Stimulated activated CD8-positive, alpha-beta memory T cell treated with anti-CD3 and anti-CD28 coated beads, Interleukin-7, amount 100 ng/mL, for 1 hour (primary cell): ENCODE measurements at places on chromosomes 16 and 17.

DNA sequence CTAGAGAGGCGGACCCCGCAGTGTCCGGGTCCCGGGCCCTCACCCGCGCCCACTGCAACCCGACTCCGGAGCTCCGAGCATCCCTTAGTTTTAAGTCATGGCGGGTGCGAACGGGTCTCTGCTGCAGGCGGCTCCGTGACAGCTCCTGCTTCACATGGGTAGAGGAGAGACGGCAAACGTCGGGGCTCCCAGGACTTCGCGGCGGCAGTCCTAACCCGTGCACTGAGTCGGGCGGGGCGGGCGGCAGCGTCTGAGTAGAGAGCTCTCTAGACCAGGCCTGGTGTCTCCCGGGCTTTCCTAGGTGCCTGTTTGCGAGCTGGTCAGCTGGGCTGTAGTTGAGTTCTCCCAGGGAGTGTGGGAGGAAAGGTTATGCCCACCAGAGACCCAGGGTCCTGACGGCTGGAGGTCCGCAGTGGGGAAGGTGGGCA, 345 bp downstream of the TSC2 start:
- DNase-seq: no peak

GRCh38 chr17:74150428-74151025, 53.0 kb upstream of the RPL38 start:
- no peak for DNase-seq

DNA sequence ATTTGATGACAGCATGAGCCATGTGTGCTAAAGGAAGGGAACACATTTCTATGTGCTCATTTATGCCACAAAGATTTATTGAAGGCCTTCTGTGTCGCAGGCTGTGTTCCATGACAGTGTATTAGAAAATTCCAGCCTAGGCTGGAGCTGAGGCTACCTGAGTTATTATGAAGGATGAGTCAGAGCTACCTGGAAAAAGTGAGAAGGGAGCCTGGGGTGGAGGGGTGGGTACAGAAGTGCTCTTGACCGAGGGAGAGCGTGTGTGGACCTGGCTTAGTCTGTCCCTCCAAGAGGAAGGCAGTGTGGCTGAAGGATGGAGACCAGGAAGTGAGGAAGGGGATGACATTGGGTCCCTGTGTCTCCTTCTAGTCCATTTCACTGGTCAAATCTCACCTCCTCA, 98.3 kb downstream of the N4BP1 start:
- no peak for DNase-seq

- no peak for DNase-seq
Measured at GRCh38 chr17:58643147-58643546, 48.7 kb downstream of the TEX14 start.

DNA sequence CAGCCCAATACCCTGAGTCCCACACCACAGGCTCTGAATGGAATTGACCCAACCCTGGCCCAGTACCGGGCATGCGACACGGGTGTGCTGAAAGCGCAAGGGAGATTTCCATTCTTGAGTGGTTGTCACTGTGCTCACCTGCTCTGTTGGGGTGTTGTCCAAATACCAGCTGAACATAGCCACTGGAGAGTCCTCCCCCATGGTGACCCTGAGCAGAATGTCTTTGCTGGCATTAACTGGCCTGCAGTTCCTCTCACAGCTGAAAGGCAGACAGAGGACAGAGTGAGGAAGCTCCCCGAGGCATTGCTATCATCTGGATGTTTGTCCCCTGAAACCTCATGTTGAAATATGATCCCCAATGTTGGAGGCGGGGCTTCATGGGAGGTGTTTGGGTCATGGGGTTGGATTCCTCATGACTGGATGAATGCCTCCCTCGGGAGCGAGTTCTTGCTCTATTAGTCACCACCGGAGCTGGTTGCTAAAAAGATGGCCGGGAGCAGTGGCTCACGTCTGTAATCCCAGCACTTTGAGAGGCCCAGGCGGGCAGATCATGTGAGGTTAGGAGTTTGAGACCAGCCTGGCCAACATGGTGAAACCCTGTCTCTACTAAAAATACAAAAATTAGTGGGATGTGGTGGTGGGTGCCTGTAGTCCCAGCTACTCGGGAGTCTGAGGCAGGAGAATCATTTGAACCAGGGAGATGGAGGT, 57.3 kb upstream of the BCO1 start:
- DNase-seq: no peak

DNA sequence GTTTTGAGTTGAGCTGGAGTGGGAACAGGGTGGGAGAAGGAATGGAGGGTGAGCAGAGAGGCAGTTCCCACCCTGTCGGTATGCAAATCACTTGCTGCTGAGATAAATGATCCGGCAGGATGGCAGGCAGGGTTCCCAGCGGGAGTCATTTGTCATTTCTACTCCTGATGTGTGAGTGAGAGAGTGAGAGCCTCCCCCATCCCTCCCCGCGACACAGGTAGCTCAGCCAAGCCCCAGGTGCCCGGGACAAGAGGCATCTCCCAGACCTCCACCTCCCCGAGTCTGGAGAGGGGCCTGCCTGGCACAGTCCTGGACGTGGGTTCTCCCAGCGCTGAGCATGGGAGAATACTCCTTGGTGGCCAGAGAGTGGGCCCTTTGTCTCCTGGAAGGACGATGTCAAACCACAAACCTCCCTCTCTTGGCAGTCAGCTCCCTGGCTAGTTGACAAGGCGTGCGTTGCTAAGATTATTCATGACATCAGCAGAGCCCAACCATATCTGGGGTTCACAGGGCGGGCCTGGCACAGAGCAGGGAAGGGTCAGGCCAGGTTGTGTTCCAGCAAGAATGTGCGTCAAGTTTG, 33.7 kb upstream of the TNRC6C start:
- no peak for DNase-seq

- DNase-seq: no peak
Measured at GRCh38 chr16:89727406-89728120, 6.2 kb downstream of the ZNF276 start.

DNA sequence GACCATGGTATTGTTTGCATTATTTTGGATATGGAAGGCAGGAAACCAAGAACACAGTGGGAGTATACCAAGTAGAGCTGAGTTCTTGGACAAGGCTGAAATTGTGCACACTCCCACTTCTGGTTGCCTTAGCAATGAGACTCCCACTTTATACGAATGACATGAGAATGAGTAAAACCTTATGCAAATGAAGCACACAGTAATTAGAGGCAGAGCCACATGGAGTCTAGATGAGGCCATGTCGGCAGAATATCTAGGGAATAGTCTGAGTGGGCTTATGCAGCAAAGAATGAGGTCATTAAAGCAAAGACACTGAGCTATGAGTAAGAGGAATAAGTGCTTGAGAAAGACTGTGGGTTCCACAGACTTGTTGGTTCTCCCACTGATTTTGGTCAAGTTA, 178.7 kb downstream of the GRIN2A start:
- no peak for DNase-seq

DNA sequence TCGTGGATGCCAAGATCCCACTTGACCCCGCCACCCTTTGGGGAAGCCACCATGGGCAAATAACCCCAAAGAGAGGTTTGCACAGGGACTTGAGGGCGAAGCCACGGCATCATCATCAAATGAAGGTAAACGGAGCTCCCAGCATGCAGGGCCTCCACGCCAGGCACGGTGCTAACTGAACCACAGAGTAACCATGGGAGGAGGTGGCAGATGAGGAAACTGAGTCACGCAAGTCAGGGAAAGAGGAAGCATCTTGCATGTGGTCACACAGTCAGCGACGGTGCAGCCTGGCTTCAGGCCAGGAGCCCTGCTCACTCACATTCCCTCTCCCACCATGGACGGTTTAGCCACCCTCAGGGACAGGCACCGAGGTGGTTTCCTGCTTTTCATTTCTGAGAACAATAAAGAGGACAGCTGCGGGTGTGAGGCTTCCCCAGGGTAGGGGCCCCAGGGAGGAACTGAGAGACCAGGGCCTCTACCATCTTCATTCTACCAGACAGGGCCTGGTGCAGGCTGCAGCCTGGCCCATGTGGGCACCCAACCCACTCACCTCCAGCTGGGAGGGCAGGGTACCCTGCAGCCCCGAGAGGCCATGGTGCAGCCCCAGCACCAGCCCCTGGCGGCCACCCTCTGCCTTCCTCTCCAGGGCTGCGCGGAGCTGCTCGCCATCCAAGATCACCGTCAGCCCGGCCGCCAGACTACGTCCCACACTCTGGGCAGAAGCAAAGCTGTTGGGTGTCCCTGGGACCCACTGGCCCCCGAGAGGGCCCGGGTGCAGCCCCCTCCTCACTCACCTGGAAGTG, 78.3 kb downstream of the RMI2 start:
- no peak for DNase-seq

- DNase-seq: no peak
Measured at GRCh38 chr17:9768381-9768934, 22.9 kb downstream of the DHRS7C start.

DNA sequence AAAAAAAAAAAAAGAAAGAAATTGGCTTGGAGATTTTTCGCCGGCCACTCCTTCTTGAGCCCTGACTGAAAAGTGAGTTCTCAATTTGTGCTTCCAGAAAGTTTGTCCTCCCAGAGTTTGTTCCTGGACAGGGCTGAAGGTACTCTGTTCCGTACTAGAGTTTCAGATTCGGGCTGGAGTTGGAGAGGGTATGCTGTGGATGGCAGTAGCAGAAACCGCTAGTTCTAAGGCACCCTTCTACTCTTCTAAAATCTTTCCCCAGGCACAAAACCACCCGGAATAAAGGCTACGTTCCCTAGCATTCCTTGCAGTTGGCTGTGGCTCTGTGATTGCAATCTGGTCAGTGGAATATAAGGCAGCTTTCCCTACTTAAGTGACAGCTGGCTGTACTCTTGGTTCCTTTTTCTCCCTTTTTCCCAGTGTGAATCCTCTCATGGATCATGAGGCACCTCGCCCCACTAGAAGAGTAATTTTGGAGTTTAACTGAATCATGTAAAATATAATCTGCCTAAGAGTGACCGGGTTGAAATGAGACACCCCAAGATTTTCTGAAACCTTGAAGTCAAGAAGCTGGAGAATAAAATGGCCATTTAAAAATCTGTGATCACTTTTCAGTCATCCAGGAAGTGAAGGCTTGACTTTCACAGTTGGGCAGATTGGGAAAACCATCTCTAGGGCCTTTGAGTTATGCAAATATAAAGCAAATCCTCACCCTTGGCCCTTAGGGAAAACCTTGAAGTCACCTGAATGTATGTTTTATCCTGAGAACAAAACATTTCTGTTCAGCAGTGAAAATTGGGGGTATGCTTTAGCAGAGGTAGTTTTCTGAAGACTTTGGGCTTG, 901 bp upstream of the HEATR6 start:
- DNase-seq: no peak

- DNase-seq: no peak
Measured at GRCh38 chr17:7388856-7389255, 5.5 kb downstream of the PLSCR3 start.

GRCh38 chr16:19167710-19168370, at the start of gene SYT17:
TSS of gene SYT17 (plus strand) at chr16:19168240. CDS start at chr16:19168647, 407 bp downstream.
- no peak for DNase-seq
